ENCODE measurements at places on chromosomes 16 and 17.

DNA sequence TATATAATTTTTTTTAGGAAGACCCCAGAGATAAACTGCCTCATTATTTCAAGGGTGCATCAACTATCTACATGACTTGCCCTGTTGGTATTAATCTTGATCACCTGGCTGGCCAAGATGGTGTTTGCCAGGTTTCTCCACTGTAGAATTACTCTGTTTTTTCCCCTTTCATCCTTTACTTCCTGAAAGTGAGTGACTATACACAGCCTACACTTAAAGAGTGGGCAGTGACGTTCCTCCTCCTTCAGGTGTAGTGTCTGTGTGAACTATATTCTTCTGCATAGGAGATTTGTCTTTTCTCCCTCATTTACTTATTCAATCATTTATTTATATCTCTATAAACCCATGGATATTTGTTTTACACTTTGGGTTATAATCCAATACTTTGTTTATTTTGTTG is 246.7 kb downstream of the IRF8 start:
- DNase-seq: no peak

DNA sequence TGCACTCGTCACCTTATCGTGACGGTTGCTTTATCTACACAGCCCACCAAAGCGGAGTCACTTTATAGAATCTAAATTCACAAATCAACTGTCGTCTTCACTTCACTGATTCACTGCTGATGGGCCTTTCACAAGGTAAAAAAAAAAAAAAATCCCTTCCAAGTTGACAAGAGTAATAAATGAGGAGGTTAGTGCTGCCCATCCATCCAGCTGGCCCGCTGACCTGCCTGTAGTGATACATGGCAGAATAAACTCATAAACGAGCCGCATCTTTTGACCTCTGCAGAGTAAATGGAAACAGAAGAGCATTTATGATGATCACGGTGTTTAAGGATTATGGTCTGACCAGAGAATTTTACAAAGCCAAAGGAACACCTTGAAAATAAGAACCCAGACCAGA is 227.3 kb upstream of the IRX5 start:
- DNase-seq: no peak

DNA sequence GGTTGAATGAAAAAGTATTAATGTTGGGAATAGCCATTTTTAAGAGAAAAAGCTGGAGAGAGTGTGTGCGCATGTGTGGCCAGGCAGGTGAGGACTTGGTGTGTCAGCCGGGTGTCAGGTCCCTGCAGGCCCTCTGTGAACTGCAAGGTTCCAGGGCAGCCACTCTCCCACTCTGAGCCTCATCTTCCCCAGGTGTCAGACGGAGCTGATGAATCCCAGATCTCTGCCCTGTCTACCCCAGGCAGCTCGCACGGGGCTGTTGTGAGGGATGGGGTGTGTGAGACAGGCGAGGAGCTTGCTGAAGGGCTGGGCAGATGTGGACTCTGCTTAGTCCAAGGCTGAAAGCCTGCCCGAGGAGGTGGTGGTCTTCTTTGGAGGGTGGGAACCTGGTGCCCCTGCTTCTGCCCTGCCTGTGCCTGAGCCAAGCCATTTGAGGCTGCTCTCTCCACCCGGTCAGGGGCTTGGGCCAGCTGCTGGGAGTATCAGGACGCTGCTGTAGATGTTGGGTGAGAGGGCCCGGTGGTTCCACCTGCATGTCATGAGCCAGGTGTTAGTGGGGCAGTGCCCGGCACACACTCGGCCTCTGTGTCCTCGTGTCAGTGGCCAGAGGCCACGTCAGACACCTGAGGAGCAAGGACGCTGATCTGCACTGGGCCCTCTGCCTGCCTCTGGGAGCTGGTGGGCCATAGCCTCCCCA is 122.4 kb downstream of the RAB11FIP4 start:
- DNase-seq: no peak

DNA sequence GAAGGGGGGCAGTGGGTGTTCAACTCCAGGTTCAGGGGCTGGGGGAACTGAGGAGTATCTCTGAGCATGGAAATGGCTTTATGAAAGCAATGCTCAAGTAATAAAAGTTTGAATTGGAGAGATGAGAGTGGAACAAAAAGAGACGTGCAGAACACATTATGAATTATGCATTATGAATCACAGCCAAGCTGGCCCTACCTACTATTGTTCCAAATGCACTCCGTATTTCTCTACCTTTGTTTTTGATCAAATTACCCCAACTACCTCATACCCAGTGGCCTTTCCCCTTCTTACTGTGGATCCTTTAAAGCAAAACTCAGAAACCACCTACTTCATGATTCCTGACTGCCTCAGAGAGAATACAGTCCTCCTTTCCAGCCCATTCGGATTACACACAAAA is 38.1 kb downstream of the TEKT3 start:
- no peak for DNase-seq

DNA sequence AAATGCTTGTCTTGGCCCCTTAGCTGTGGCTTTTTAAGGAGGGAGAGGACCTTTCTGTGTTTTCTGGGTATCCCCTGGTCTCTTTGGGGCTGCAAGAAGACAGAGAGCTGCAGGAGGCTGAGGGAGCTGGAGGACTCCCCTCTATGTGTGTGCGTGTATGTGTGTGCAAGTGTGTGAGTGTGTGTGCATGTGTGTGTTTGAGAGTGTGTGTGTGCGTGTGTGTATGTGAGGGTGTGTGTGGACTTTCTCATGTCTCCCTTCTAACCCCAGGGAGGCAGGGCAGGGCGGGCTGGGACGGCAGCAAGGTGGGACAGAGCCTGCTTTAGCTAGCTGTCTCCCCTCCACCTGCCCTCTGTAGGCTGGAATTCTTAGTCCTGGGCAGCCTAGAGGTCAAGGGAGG is 1.9 kb downstream of the PRSS54 start:
- DNase-seq: no peak

DNA sequence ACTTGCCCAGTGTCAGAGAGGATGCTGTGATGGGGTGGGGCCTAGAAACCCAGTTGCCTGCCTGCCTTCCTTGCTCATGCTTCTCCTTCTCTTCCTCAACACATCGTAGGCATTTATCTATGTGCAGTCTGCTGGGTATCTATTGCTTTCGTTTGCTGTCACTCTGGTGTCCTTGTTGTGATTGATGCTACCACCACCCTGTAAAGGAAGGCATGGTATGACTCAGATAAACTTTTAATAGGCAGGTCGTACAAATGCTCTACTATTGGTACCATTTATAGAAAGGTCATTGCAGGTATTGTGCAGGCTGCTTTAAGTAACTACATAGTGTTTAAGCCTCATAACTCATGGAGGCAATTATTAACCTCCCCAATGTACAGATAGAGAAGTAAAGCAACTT is 368.9 kb downstream of the UTP18 start:
- no peak for DNase-seq

DNA sequence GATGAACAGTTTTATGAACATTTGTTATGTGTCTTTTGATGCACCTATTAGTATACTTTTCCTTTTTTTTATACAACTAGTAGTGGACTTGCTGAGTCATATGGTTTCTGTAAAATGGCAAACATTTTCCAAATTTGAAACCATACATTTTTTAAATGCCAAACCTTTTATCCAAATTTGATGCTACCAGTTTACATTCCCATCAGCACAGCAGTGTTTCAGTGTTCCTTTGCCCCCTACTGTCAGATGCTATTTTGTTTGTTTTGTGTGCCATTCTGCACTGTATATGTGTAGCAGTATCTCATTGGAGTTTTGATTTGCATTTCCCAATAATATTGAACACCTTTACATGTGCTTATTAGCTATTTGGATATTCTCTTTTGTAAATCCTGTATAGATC is 219.4 kb downstream of the TANC2 start:
- no peak for DNase-seq

DNA sequence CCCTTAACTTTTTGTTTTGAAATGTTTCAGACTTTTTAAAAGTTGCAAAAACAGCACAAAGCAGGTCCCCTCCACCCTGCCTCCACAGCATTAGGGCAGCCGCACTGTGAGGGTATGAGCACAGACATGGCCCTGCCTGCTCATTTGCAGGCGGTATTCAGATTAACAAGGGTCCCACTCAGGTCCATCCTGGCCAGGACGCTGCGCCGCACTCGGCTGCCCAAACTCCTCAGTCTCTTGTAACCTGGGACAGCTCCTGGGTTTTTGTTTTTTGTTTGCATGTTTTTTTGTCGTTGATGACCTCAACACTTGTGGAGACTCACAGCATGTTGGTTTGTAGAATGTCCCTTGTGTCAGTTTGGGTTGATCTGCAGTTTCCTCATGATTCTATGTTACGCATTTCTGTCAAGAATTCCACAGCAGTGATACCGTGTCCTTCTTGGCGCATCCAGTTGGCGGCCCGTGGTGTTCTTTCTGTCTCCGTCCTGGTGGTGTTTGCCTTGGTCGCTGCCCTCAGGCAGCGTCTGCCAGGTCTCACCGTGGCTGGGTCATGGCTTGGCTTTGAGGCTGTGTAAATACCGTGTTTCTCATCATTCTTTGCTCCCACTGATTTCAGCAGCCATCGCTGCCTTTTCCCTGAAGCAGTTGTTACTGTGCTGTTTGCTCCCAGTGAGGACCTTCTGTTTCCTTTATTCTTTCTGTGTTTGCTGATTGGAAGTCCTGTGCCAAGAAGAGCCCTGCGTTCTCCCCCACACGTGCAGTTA is 18.5 kb downstream of the CRAMP1 start:
- DNase-seq: no peak

- no peak for DNase-seq
These were observed 36.0 kb downstream of the ARHGAP27 start for GRCh38 chr17:45396496-45397205.

DNA sequence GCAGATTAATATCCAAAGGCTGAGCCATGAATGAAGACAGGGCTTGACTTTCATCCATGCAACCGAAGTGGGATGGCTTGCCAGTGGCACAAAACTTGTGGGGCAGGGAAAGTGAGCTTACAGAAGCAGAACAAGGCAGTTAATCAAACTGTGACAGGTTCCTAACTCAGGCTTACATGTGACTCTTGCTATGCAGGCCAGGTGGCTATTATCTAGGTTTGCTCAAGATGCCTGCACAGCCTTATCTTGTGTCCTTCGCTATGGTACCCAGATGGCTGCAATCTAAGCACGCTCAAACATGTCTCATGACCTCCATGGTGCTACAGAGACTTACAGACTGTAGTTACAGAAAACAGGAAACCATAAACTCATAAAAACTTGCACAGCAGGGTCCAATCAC is 8.6 kb upstream of the DNAH9 start:
- DNase-seq: no peak

- no peak for DNase-seq
These were observed 335 bp downstream of the NECAB2 start for GRCh38 chr16:83968306-83968851.

GRCh38 chr16:67942200-67942509 is 1.8 kb downstream of the LCAT start:
- no peak for DNase-seq

DNA sequence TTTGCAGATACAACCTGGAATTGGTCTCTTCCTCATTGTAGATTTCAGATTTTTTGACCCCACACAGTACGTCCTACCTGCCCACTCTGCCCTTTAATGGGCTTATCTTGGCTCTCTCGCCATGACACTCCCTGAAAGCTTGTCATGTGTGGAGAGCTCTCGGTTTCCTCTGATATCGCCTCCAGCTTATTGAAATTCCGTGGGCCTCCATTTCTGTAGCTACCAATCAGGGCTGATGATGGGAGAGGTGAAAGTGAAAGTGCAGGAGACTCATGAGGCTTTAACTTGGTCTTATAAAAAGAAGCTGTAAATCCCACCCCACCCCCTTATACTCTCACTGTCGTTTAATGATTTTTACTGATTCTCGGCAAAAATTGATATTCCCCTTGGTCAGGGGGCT is 17.7 kb downstream of the HOXB1 start:
- no peak for DNase-seq

All from stimulated activated CD4-positive, alpha-beta T cell treated with anti-CD3 and anti-CD28 coated beads, TNF-alpha, amount 100 ng/mL, for 24 hours (primary cell).